Fibroblast of pulmonary artery (primary cell): ENCODE measurements at places on chromosomes 5 and 9.

GRCh38 chr9:136219276-136219675 is 14.3 kb upstream of the LHX3 start:
- DNase-seq, result no peak

- no peak for DNase-seq
Observed at GRCh38 chr9:122141671-122142070, 17.9 kb downstream of the NDUFA8 start.

GRCh38 chr5:17157294-17157693 is 60.1 kb upstream of the BASP1 start:
- no peak for DNase-seq

GRCh38 chr5:126236994-126237393 is 186.2 kb upstream of the GRAMD2B start:
- DNase-seq, result no peak

GRCh38 chr5:172951371-172952033 is 7.7 kb upstream of the RPL26L1 start:
- DNase-seq, result no peak

DNA sequence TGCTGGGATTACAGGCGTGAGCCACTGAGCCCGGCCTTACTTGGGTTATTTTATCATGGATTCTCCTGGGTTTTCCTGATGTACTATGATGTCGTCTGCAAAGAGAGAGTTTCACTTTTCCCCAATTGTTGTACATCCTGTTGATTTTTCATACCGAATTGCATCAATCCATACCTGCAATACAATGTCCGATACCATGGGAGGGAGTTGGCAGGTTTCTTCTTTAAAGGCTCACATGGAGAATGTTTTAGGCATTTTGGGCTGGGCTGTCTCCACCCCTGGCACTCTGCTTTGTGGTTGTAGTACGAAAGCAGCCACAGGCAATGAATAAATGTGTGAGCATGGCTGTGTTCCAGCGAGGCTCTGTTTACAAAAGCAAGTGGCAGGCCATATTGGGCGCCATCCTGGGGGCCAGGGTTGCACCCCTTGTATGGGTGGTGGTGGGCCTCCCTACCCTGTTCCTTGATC is 35.1 kb upstream of the EXOC3 start:
- DNase-seq, result no peak

- DNase-seq, result no peak
Observed at GRCh38 chr9:136527721-136528710, 17.8 kb downstream of the NOTCH1 start.

DNA sequence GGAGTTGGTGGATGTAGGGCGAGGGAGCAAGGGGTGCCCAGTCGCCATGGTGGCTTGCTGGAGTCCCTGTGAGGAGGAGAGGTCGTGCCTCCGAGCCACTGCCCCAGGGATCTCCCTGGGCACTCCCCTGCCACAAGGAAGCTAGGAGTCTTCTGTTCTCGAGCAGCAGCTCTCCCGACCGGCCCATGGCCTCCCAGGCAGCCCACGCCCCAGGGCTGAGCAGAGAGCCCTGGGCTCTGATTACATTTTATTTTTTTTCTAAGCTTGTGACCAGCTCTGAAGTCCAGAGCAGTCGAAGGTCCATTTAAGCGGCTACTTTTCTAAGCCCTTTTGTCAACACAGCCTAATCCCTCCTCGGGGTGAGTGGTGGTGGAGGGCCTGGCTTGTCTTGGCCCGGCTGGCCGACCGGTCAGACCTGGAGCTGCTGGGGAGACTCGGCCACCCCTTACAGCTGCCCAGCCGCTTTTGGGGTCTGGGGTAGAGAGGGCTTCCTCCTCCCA is 2.1 kb downstream of the RXRA start:
- DNase-seq, result no peak

GRCh38 chr9:110030632-110031031 is 177.3 kb downstream of the C9orf152 start:
- DNase-seq, result peak; percentile 52

- no peak for DNase-seq
Observed at GRCh38 chr5:73417303-73418034, 31.1 kb downstream of the FOXD1 start.

DNA sequence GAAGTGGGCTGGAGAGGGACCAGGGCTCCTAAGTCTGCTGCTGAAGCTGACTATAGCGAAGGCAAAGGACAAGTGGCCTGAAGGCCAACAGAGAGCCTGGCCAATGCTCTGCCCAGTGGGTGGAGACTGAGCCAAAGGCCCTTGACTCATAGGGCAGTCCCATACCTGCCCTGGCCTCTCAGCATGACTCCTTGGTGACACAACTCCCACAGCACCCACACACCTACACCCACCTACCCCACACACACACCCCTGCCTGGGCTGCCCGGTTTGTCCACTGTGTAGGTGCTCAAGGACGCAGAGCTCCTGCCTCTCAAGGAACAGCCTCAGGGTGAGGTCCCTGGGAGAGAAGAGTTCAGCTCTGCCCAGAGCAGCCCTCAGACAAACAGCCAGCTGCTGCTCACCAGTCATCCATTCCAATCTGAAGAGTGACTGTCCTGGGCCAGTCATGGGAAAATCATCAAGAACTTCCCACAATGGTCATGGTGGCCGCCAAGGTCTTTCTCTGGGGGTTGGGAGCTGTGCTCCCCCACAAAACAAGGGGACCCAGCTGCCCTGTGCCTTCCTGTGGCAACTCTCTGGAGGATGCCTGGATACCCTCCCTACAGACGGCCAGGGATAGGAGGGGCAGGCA is 5.0 kb downstream of the TNIP1 start:
- DNase-seq, result no peak

DNA sequence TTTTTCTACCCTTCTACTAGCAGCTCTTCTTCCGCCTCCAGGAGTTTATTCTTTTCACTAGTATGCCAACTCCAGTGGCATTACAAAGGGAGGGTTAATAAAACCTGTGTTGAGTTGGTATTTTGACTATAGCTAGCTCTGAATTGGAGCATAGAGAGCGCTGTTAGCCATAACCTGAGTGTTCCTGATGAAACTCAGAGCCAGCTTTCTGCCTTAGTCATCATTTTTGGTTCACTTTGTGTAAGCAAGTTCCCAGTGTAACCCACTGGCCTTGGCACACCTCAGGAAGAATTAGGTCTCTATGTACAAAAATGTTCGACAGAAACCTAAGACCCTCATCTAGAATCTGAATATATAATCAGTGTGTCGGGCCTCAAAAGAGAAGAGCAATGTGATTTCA is 238.9 kb downstream of the NR3C1 start:
- no peak for DNase-seq

DNA sequence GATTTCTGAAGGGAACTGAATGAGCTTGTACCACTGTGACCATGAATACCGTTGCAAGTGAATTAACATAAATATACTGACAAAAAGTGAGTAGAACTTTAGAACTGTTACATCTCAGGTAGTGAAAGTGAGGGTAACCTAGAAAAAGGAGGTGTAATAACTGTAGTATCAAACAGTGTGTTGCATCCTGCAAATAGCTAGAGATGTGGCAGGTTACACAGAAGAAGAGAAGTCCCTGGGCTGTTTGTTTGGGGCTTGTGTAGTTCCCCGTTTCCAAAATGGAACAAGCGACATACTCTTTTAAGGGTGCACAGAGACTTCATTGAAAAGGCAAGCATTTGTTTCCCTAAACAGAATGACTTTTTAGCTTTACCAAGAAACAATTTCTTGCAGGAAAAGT is 214.8 kb downstream of the NR3C1 start:
- DNase-seq, result no peak

- DNase-seq, result no peak
Observed at GRCh38 chr9:20012232-20012631, 223.4 kb upstream of the SLC24A2 start.

- no peak for DNase-seq
Observed at GRCh38 chr5:64462391-64462790, 43.4 kb upstream of the RGS7BP start.

GRCh38 chr5:144864118-144864517 is 693.4 kb downstream of the KCTD16 start:
- DNase-seq, result no peak

DNA sequence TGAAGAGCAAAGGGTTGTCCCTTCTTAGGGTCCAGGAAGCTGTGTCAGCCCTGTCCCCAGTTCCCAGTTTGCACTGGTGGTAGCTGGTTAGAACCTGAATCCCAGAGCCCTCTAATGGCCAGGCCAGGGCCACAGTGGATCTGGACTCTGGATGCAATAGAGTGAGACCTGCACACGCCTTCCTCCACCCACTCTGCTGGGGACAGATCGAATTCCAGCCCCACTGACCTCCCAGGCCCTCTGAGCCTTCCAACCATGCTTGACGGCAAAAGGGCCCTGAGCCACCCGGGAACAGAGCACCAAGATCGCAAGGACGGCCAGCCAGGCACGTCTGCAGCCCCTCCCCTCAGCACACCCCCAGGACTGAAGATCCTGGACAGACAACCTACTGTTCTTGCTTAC is 23.7 kb downstream of the NAIF1 start:
- no peak for DNase-seq

DNA sequence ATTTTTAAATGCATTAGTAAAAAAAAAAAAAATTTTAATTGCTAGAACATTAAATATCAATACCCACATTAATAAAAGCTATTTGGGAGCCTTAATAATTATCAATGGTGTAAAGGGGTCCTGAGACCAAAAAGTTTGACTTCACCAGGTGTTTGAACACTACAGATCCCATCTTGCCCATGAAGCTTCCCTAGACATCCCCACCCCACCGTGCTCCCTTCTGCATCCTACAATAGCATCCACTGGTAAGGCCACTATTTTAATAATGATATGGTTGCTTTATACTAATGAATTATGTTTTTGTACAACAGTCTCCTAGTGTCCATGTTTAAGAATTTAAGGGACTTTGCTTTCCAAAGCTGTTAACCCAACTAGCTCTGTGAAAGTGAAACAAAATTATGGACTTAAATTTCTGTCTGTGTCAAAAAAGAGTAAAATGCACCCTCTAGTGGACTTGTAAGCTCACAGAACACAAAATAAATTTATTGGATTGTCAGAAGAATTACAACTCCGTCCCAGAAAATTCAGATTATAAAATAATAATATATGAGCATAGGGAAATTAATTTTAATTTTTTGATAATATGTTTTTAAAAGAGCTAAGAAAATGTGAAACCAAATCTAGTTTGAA is 76.0 kb downstream of the ARL15 start:
- peak; percentile 73 for DNase-seq

DNA sequence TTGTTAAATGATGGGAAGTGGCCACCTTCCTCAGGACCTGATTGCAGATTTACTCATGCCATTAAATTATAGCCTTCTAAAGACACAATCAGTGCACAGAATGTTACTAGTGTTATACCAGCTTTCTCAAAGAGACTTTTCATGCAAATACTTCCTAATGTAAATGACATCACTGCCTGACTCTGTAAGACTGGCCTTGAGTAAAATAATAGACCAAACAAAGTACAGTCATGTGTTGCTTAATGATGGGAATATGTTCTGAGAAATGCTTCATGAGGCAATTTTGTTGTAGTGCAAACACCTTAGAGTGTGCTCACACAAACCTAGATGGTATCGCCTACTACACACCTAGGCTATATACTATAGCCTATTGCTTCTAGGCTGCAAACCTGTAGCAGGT is 17.0 kb upstream of the C1QTNF3 start:
- DNase-seq, result no peak

DNA sequence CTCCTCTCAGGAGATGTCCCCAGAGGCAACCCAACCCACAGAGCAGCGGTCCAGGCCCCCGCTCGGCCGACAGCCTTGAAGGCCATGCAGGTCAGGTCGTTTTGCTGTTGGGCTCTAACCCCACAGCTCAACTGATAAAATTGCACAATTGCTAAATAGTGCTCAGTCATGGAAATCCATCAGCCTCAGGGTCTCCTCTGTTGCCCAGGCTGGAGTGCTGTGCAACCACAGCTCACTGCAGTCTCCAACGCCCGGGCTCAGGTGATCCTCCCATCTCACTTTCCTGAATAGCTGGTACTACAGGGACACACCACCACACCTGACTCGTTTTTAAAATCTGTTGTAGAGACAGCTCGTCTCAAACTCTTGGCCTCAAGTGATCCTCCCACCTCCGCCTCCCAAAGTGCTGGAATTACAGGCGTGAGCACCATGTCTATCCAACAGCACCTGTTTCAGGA is 18.3 kb downstream of the BRD3OS start:
- DNase-seq, result no peak

DNA sequence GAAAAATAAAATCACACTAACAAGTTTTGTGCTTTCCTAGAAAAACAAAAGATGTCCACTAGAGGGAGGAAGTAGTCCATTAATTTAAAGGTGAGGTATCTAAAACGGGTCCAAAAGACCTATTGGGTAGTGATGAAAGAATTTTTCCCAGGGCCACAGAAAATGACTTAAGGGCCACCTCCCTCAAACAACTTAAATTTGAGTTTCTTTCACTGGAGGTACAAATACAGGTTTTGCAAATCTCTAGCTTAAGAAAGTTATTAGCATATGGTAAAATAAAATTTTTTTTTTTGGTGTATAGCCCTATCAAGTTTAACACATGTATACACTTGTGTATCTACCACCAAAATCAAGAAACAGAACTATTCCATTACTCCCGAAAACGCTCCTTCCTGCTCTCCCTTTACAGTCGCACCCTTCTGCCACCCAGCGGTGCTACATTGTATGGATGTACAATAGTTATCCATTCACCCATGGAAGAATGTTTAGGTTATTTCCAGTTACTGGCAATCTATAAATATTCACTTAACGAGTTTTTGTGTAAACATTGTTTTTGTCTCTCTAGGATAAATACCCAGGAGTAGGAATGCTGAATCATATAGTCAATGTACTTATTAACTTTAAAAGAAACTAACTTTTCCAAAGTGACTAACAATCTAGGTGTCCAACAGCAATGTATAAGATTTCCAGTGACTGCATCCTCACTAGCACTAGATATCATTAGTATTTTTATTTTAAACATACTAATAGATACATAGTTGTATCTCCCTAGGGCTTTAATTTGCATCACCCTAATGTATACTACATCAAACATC is 21.9 kb downstream of the DEPDC1B start:
- DNase-seq, result peak; percentile 80

GRCh38 chr5:17433406-17433805 is 64.6 kb upstream of the TAF11L2 start:
- DNase-seq, result no peak

GRCh38 chr9:91908746-91909145 is 41.3 kb downstream of the ROR2 start:
- DNase-seq, result no peak

- no peak for DNase-seq
Observed at GRCh38 chr9:90975781-90976538, 174.3 kb downstream of the SYK start.

DNA sequence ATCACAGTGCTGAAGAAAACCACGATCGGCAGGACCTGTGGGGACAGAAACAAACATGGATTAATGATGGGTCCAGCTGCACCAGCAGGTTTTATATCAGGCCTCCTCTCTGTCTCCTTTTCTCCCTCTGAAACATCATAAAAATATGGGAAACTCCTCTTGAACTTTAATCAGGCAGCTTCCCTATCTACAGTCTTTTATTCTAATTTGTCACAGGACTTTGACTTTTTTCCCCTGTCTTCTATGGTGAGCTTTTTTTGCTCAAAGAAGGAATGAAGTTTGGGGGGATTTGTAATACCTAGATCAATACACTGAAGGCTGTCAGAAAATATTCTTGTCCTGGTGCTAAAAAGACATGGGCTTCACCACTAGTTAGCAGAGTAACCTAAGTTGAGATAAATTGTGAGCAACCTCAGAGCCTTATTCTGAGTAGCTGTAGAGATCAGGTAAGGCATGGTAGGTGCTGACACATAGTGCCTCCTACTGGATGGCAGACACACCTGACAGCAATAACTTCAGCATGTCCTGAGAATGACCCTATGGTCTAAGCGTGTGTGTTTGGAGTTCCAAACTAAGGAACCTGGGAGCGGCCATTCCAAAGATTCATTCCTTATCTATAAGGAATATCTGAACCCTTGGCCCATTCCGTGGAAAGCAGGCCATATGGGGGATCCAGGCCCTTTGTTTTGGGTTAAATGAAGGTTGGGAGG is 46.2 kb downstream of the SLC28A3 start:
- no peak for DNase-seq
